ENCODE measurements at places on chromosomes 13 and 19.

- DNase-seq = no peak
Measured at GRCh38 chr19:45191375-45191774, 12.8 kb downstream of the BLOC1S3 start.

DNA sequence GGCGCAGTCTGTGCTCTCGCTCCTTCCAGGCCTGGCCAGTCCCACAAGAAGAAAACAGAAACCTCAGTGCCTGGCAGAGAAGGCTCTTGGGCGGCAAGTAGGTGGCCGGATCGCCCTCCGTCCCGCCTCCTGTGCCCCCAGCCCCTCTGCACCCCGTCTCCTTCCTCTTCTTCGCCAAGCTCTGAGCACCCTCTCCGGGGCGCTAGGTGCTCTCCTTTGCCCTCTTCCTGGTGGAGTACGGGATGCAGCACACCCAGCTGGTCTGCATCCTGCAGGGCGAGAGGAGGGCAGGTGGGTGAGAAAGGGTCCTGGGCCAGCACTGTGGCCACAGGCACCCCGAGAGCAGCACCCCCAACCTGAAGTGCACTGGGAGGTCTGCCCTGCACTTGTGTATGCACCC, 17.3 kb downstream of the C13orf46 start:
- DNase-seq = no peak

- DNase-seq = peak; percentile 25
Measured at GRCh38 chr13:46577696-46578589, 25.0 kb downstream of the LRCH1 start.

DNA sequence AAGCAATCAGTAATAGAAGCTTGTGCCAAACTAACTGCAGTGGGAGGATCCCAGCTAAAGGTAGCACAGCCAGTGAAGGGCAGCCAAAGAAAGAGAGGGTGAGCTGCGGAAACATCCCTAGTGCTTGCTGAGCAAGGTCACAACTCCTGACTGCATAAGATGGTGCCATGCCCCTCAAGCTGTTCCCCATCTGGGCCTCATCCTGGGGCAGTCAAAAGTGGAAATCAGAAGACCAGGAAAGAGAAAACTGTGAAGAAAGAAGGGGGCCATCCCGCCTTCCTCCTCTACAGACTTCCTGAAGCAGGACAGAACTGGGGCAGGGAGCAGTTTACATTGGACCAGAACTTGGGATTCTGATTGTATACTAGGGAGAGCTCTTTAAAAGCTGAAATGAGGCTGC, 159.2 kb downstream of the TNFSF13B start:
- DNase-seq = no peak

DNA sequence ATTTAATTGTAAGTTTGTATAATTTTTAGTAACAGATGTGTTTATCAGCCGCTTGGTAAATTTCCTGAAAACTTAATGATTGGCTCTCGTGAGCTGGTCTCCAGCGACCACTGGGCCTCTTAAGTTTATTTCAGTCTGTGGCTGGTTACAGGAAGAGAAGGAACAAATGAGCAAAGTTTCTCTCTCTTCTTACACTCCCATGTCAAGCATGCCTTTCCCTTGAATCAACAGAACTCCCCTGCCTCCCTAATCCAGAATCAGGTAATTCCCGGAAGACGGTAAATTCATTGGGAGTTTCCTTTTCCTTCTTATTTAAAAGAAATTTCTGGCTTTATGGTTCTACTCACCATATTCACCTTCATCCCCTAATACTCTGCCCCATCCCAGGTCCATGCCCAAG, 52.5 kb upstream of the POMP start:
- no peak for DNase-seq

DNA sequence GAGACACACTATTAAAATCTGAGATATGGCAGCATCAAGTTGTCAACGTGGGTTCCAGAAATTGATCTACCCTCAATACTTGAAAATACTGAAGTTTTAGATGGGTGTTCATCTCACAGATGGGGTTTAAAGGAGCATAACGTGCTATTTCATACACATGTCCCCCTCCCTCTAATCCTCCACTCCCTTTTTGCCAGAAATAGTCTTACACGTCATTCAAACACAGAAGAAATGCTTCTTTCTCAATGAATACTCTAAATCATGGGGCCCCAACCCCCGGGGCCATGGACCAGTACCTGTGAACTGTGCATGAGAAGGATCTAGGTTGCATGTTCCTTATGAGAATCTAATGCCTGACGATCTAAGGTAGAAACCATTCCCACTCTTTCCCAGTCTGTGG, 19.6 kb downstream of the KLF12 start:
- DNase-seq = no peak

DNA sequence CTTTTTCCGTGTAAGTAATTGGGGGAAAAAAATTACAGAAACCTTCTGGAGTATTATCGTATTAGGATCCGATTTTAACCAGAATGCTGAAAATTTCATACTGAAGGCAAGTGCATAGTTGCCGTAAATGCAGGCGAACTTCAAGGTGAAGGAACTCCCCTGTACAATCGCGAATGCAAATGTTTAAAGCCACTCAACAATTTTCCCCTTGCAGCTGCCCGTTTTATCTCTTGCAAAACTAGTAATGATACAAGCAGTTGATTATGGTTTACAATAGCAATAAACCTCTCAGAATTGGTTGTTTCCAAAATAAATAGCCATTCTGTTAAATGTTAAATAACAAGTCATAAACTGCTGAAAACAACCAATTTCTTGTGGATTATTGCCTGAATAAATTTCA, 105.7 kb downstream of the DNAJC15 start:
- no peak for DNase-seq

DNA sequence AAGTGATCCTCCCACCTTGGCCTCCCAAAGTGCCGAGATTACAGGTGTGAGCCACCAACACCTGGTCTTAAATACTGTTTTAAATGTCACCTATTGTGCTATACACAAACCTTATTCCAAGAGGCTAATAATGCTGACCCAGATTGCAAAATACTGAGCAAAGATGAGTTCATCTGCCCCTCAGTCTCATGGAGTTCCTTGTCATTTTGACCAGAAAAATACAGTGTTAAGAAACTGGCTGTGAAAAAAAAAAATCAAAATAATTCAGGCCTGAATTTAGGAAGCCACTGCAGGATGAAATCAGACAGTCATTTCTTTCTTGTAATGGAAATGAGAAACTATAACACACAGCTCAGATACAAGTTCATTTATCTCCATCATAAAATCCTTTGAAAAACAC, 59.9 kb downstream of the TBC1D4 start:
- no peak for DNase-seq

- DNase-seq = no peak
Measured at GRCh38 chr13:42055500-42056085, 7.1 kb downstream of the DGKH start.

GRCh38 chr13:20136781-20137703, 23.8 kb downstream of the GJA3 start:
- no peak for DNase-seq

DNA sequence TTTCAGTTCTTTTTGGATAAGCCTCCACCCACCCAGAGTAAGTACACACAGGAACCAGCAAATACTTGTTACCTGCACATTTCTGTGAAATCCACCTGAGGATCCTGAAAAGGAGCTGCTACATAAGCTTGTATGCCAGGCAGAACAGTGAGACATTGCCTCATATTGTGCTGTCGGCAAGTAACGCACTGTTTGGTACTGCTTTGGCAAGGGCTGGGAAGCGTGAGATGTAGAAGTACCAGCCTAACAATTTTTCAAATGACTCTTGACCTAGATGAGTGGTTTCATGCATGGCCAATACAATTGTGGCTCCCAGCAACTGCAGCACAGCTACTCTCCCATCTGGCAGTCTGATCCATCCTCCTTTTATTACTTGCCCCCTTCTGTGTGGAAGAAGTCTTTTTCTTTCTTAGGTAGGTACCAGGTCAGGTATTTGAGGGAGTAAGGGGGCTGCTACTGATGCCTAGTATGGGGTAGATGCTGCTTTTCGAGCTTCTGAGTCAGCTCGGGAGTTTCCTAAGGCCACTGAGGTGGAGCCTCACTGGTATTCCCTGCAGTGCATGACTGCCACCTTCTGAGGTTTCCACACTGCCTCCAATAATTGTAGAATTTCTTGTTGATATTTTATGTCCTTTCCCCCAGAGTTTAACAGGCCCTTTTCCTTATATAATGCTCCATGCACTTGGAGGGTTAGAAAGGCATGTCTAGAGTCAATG, 52.2 kb downstream of the ZNF737 start:
- DNase-seq = no peak

DNA sequence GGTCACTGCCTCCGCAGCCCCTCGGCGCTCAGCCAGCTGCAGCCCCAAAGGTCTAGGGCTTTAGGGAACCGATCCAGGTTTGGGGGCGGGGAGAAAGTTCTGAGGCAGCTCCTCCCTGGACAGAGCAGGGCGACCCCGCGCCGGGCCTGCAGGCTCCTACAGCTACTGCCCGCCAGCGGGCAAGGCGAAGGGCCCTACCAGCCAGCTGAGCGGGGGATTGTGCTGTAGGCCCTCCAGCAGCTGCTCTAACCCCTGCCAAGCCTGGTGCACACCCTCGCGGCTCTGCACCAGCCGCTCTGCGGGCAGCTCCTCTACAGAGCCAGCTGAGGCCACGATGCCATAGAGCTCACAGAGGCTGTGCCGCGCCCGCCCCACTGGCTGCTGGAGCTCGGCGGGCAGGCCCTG, 14.0 kb downstream of the PLIN4 start:
- DNase-seq = no peak

DNA sequence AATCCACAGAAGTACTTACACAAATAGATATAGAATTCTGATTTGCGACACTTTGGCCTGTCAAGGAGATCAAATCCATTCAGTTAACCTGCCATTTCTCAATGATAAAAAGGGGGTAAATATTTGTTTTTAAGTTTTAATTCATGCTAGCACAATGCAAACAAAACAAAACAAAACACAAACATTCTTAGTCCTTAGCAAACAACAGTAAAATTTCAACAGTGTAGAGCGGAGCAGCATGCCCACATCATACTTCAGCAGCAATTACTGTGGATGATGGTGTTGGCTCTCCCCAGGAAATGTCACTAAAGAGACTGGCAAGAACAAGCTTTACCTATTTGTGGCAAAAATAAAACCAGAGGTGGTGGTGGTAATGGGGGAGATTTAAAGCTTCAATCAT, 625.2 kb upstream of the PCDH20 start:
- DNase-seq = no peak

DNA sequence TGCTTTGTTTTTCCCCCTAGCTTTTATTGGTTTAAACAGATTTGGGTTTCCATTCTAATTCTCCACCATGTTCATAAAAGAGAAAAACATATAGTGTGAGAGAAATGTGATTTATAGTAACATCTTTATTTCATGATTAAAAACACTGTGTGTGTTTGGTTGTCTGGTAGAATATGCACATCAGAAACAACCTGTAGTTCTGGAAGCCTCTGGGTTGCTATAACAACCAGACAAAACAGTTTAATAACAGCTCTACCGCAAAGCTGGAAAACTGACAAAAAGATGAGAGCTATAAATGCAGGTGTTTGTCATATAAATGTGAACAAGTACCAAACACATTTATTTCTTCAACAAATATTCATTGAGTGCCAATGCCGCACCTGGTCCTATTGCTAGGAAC, 9.8 kb downstream of the KBTBD6 start:
- DNase-seq = no peak

- DNase-seq = no peak
Measured at GRCh38 chr13:73865027-73865426, 269.2 kb downstream of the KLF12 start.

DNA sequence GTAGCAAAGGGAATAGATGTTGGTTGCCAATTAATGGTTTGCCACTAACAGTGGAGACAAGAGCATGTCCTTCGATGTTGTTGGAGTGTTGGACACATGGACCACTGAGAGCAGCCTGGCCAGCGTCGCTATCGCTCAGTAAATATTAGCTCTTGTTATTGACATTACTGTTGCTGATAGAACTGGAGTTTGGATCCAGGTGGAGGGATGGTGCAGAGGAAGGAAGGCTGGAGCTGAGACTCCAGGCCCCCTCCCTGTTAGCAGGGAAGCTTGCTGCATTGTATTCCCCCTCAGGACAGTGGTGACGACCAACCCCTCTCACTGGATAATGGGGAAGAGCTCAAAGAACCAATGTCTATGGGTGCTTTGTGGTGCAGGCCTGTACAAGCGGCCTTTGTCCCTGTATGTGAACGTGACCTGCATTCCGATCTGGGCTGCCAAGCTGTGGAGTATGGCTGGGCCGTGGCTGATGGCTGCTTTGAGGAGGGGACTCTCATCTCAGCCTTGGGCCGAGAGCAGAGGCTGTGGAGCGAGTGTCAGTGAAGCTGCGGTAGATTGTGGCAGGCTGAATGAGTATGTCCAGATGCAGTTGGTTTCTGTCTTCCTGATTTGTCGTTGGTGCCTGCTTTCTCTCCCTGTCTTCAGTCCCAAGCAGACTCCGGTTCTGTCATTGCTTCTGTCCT, 7.0 kb downstream of the CLASRP start:
- no peak for DNase-seq
